ENCODE measurements at places on chromosomes 7 and 10.
A peak's percentile ranks its signal among the peaks of the same experiment; 100 is the strongest.

DNA sequence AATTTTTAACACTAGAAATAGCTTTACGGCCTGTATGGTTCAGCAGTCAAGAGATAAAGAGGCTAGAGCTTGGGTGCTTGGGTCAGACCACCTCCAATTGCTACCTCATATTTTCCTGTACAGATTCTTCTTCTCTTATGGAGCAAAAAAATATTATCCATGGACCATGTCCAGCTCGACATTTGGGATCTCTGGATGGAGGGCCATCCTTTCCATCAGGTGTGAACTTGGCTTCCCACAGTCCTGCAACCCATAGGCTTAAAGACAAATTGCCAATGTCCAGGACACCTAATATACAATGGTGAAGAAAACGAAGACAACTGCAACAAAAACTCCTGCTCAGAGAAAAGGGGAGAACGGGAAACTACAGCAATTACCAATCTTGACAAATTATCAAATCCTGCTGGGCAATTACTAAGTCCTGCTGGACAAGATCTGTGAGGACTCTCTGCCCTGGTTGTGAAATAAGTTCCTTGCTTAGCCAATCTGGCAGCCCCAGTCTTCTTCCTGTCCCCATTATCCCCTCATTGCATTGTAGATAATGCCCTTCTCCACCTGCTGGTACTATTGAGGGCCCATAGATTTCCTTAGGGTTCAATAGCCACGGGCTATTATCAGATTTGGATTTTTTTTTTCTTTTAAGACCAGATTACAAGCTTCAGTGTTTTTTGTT, 42.0 kb upstream of the BRAF start:
- no peak for DNase-seq

DNA sequence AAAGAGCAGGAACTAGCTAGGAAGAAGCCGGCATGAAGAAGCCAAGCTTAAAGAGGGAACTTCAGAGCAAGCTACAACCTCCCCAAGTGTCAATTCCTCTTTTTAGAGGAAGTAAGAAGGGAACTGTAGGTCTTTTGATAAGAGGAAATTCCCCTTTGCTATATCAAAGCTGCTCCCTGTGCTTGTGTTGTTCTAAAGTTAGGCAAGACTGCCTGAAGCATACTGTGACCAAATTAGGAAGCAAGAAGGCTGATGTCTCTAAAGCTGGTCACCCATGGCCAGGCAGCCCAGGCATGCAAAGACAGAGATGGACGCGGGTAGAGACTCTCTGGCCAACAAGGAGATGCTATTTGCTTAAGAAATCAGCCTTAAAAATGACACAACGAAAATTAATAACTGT, 87.9 kb downstream of the RNF216 start:
- peak; percentile 33 for DNase-seq

DNA sequence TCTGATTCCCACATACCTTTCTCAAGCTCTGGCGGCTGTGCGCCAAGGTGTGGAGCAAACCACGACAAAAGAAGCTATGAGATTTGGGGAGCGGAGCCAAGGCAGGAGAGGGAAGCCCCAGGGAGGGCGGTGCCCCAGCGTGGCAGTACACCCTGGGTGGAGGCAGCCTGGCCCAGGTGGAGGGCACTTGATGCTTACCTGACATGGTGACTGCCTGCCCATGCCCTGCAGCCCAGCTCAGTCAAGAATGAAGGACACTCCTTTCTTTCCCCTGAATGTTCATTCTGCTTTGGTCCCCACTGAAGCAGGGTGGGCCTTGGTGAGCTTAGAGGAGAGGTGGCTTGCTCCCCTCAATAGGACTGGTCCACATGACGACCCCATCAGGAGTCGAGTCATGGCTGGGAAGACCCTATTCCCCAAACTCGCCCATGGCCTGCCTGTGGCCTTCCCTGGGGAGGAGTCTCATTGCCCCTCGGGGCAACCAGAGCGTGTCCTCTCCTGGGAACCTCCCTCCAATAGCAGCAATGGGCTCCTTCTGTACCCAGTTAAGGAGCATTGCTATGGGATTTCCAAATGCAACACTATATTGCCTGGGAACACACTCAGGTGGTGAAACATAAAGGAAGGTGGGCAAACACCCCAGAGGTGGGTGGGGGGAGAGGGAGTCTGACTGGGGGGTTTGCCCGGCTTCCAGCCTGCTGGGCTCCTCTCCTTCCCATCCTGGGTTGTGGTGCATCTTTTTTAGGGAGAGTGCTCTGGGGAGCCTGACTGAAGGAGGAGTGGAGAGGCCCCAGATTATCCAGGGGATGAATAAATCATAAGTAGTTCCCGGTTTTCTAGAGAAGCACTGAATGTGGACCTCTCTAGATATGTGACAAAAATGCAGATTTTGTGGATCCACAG, 22.7 kb downstream of the RAMP3 start:
- DNase-seq: no peak

GRCh38 chr10:91607646-91608403, 25.0 kb downstream of the PPP1R3C start:
- no peak for DNase-seq

DNA sequence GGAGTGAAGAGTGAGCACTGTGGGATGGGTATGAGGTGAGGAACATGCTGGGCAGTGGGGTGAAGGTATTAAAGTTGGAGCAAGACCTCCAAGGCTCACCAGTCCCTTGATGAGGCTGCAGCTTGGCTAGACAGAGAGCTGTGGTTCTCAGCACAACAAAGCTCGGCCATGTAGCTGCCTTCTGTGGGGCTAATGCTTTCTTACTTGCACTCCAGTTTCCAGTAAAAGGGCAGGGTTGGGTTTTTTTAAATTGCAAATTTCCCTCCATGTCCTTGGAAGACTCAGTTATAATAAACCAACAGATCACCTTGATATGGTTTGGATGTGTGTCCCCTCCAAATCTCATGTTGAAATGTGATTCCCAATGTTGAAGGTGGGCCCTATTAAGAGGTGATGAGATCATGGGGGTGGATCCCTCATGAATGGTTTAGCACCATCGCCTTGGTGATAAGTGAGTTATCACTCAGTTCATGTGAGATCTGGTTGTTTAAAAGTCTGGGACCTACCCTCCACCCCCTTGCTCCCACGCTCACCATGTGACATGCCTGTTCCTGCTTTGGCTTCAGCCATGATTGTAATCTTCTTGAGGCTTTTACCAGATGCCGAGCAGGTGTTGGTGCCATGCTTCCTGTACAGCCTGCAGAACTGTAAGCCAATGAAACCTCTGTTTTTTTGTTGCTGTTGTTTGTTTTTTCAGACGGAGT, 55.9 kb downstream of the ATXN7L1 start:
- DNase-seq: no peak

GRCh38 chr10:30749385-30749784, 119.8 kb upstream of the LYZL2 start:
- no peak for DNase-seq

DNA sequence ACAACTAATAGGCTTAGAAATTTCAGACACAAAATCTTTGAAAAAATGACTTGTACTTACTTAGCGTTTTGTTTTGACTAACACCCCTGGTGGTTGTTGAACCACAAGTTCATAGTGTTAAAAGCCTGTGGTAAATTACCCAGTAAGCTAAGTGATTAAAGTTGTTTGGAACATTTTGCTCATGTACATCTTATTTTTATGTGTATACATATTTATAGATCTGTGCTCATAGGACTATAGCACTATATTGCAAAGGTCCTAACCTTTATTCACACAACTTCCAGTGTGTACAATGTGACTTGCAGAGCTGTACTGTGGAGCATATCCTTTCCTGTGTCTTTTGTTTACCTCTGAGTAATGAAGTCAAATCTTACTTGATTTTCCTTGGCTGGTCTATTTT, 79.6 kb downstream of the BMPR1A start:
- no peak for DNase-seq

Data from substantia nigra (tissue), 51 donors.